ENCODE measurements at places on chromosomes 16 and 17.

DNA sequence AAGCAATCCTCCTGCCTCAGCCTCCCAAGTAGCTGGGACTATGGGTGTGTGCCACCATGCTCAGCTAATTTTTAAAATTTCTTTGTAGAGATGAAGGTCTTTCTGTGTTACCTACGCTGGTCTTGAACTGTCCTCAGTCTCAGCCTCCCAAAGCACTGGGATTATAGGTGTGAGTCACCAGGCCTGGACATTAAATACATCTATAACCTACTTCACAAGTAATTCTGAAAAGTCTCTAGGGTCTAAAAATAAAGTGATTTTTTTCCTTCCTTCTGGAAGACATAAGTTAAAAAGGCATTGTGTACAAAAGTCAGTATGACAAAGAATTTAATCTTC lies 118.3 kb downstream of the PARN start:
- no peak for DNase-seq

- DNase-seq = no peak
These were observed 108.5 kb downstream of the NLK start for GRCh38 chr17:28151001-28151400.

DNA sequence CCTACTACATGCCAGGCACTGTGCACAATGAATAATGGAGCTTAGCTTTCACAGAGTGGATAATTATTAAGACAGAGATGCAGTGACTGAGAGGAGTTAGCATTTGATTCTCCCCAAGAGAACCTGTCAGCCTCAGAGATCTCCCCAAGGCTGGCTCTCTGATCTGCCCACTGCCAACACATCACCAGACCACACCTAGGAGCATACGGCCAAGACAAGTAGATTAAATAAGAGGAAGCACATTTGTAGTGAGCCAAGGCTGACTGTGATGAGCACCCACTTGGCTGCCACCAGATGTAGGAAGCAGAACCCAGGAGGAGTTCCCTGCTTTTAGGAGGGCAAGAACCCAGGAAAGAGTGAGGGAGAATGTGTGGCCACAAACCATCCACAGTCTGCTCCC lies 130.1 kb downstream of the SPACA3 start:
- no peak for DNase-seq

DNA sequence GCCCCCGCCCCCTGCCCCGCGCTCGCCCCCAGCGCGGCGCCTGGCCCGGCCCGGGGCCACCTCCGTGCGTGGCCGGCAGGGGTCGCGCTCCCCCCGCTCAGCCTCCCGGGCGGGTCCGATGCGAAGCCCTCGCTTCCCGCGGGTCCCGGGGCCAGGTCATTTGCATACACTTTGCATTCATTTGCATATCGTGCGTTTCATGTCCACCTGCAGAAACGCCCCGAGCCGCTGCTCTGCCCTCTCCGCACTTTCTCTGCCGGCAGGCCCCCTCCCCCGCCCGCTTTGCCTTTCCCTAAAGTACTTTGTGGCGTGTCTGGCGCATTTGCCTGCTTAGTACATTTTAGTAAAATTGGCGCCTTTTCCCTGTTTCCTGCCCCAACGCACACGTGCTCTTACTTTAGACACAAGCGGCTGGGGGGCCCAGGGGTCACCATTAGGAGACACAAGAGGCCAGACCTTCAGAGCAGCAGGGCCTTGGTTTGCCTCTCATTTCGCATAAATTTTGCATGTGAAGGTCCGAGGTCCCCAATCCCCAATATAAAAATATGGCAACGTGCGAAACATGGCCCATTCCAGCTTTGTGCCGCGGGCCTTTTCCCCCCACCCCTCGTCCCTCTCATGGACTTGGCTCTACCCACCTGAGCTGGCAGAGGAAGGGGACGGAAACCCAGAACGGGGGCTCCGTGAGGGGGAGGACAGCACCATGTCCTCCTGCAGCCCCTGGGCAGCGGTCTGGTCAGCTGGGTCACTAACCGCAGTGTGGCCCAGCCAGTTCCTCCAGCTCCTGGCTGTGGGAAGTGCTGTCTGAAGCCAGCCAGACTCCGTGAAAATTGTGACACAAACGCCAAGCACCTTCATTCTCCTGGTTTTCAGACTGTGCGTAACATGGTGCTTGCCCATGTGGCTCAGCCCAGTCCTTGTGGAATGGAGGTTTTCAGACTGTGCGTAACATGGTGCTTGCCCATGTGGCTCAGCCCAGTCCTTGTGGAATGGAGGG lies 34.8 kb downstream of the CBFA2T3 start:
- DNase-seq = peak; percentile 66

DNA sequence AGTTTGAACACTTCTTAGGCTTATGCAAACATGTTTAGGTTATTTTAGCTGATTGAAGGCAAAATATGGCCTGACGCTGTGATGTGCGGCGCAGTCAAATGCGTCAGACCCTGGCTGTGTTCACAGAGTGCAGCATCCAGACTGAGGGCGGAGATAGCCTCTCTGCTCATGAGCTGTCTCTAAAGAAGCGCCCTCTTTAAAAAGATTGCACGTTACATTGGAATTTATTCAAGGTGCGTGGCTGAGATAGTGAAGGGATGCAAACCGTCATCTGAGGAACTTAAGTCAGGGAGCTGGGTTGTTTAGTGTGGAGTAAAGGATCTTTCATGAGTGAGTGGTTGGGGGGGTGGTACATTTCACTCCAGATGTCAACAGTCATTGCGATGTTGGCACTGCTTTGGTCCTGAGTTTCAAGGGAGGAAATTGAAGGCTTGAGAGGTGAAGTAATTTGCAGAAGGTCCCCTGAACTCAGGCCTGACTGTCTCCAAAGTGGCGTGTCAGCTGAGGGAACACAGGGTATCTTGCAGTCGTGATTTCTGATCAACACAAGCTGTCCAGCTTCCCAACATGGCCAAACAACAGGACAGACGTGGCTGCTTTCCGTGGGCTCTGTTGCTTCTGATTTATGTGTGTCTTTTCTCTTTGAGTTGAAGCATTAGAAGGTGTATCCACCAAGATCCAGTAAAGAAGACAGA lies 33.4 kb downstream of the RPTOR start:
- DNase-seq = no peak

DNA sequence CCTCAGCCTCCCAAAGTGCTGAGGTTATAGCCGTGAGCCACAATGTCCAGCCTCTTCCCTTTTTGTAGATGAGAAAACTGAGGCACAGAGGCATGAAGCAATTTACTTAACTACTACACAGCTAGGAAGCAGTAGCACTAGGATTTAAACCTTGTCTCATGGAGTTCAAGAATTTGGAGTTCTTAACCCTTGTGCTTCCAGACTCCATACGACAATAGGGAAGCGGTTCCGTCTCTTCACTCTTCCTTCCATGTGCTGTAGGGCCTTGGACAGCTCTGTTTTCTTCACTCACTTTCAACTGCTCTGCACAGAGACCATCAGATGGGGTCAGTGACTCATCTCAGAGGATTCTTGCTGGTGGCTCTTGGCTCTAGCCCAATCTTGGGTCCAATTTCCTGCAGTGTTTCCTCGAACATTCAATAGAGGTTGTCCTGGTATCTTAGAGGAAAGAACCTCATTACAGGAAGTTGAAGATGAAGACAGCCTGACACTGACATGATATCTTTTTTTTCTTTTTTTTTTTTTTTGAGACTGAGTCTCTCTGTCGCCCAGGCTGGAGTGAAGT lies 19.3 kb downstream of the ITGAL start:
- peak; percentile 29 for DNase-seq

DNA sequence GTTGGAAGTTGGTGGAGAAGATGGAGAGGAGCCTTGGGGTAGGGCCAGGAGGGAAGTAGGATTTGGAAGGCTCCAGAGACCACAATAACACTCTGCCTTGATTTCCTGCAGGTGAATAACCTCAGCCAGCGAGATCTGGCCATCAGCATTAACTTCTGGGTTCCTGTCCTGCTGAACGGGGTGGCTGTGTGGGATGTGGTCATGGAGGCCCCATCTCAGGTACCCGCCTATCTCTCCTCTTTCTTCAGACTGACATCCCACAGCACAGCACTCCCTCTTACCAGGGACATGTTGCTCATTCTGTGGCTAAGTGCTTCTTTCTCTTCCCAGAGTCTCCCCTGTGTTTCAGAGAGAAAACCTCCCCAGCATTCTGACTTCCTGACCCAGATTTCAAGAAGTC lies 4.9 kb downstream of the COX6A2 start:
- DNase-seq = no peak

DNA sequence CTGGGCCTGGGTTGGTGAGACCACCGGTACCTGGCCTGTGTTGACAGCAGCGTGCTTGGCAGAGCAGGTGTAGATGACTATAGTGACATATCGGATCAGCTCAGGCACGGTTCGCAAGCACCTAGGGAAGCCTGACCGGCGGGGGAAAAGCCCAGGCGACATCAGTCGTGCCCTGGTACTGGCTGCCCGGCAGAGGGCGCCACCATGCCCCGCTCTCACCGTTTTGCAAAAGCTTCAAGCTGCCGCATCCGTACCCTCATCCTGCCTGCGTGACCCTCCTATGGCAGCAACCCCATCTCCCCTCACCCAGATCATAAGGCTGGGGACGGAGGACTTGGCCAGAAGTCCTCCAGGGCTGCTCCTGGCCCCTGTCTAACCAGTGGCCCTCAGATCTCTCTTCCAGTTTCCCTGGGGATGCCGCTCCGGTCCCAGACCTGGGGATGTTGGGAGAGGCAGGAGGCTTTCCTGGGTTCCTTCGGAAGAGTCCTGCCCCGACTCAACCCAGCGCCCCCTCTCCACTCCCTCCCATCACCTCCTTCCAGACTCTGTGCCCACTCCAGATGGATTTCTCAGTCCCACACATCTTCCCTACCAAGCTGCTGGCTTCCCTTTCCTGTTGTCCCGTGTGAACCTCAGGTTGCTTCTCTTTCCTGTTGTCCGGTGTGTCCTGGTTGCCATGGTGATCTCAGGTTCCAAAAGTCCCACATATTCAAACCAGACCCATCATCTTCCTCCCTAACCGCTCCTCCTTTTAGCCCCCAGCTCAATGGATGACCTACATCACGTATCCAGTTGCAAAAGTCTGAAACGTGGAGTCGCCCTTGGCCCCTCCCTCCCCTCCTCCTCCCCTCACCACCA lies 13.7 kb downstream of the ALOX12B start:
- DNase-seq = peak; percentile 88

DNA sequence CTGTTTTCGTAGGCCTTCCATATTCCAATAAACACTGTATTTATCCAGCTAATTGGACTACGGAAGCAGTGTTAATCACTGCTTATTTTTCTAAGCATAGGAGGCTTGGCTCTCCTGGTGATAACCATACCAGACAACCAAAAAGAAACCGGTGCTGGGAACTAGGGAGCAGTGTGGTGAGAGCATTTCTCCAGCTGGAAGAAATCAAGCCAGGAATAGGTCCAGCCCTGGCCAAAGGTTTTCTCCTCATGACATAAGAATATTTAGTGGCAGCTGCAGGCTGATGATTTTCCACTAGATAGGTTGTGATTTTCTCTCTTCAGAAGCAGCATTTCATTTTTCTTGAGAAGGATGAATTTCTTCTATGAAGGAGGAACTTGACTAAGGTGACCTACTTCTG lies 141.5 kb downstream of the TRIM37 start:
- DNase-seq = no peak

DNA sequence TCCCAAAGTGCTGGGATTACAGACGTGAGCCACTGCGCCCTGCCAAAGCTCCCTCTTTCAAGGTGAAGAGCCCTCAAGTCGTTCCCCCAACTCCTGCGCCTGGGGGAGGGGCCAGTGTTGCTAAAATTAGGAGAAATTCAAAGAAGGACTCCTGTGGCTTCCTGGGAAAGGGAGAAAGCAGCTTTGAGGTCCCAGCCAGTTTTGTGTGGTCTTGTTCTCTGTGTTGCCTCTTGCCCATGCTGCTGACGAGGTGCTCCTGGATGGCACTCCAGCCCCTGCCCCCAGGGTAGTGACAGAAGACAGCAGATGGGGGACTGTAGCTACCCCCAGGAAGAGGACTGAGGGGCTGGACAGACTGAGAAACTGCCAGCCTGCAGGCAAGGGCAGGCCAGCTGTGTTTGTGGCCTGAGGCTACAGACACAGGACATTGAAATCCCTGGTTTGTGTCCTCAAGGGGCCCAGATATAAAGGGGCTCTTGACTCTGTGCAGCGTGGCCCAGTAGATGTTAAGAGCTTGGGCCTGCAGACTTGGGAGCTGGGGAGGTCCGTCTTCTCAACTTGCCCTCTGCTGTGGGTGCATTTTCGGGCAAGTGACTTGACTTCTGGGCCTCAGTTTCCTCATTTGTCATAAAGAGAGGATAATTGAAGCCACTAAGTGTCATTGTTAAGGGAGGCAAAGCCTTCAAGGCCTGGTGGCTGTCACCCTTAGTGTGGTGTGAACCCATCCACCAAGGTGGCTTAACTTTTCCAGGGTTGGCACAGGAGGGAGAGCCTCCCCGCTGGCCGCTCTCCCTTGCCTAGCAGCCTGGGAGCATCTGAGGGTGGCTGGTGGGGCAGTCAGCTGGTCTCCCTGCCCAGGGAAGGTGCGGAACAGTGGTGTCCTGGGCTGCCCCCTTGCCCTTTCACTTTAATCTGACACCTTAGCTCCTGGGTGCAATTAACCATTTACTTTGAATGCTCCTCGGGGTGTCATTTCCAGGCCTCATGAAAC lies 4.1 kb downstream of the UBALD2 start:
- peak; percentile 36 for DNase-seq

GRCh38 chr17:45370949-45371413 lies 54.2 kb upstream of the MAP3K14 start:
- DNase-seq = no peak

GRCh38 chr16:14109782-14110727 lies 38.9 kb downstream of the MRTFB start:
- no peak for DNase-seq

DNA sequence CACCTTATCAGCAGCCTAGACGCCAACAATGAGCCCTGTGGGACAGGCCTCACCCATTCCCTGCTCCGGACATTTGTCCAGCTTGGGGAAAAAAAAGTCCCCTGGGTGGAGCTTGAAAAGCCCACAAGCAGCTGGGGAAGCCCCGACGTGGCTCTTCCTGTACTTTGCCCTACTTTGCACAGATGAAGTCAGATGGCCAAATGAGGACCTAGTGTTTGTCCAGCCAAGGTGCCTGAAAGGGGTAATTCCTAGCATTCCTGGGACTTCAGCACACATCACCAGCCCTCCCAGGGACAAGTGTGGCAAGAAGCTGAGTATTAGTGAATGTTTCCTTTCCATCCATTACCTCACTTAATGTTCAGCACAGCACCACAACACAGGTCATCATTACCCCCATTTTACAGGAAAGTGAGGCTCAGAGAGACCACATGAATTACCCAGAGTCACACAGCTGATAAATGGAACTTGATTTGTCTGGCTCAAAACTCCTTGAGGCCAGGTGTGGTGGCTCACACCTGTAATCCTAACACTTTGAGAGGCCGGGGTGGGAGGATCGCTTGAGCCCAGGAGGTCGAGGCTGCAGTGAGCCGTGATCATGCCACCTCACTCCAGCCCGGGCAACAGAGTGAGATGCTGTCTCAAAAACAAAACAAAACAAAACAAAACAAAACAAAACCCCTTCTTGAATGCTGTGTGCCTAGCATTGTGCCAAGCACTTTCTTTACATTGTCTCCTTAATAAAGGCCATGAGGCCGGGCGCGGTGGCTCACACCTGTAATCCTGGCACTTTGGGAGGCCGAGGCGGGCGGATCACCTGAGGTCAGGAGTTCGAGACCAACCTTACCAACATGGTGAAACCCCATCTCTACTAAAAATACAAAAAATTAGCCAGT lies 19.9 kb upstream of the PLLP start:
- no peak for DNase-seq
